Uterine smooth muscle cell (primary cell): ENCODE measurements at places on chromosomes 4 and X. TPM values are rescaled to one million over a fixed set of nuclear protein-coding genes. Genes with fewer than 3 reads are reported as not detected.

Gene PNCK
- 1.2 TPM in 1 of 2 replicates, not detected in the other for total RNA-seq

Gene LGI2
- total RNA-seq, result 0.12 and 0.22 TPM in 2 replicates

Gene RNF150
- 1.3 and 2.2 TPM in 2 replicates for total RNA-seq

Gene TMPRSS11A
- total RNA-seq, result not detected in 2 replicates
